ENCODE measurements at places on chromosomes 6 and 20.

GRCh38 chr20:40697541-40697940 is 8.5 kb upstream of the MAFB start:
- no peak for DNase-seq

- no peak for DNase-seq
Measured at GRCh38 chr20:2657241-2657640, 4.8 kb downstream of the NOP56 start.

- DNase-seq = no peak
Measured at GRCh38 chr6:160507420-160507819, 156.7 kb downstream of the LPA start.

DNA sequence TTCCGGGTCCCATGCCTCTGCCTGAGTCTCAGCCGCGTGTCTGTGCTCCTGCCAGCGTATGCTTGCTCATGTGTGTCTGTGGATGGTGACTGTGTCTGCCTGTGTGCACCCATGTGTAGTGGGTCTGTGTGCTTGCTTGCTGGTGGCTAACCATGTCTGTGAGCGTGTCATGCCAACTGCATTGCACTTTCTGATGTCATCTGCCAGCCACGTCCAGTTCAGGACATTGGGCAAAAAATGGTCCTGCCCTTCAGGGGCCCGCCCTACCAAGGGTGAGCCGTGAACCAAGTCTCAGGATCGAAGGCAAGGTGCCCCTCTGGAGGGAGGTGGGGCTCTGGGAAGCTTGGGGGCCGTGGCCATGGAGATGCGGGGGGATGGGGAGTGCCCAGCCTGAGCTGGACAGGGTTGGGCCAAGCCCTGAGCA is 9.4 kb upstream of the ZBTB46 start:
- no peak for DNase-seq

DNA sequence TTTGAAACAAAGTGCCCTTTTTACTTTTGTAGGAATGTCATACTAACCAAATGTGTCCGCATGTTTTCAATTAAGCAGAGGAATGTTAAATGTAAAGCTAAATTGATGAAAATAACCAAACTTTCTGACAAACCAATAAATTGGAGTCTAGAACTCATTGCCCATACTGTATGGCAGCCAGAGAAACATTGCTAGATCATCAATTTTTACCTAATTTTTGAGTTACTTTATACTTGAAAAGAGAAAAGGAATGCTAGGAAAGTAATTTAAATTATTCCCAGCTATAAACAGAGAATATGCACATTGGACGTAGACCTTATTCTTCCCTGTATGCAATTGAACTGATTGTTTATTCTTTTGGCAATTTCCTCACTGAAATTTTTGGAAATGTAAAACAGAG is 44.4 kb downstream of the RPS12 start:
- DNase-seq = no peak

DNA sequence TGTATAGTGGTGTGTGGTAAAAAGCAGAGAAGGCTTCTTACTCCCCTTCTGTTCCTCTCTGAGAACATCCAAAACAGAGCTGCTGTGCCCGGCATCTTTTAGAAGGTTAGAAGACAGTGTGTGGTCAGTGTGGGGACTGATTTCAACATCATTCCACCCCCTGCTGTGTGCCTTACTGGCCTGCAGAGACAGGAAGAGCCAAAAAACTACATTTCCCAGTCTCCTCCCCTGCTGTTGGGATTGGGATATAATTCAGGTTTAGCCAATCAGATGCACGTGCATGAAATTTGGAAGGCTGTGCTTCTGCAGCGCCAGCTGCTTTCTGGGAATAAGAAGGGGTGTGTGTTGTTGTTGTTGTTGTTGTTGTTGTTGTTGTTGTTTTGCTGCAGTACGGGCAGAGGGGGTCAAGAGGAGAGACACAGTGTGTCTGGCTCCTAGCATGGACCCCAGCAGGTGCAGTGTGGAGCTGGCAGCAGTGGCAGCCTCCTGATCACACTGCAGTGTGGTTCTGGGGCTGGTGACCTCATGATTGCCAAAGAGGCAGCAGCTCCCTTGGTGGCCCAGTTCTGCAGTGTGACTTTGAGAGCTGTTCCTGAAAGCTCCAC is 74.7 kb downstream of the MRPL14 start:
- no peak for DNase-seq

DNA sequence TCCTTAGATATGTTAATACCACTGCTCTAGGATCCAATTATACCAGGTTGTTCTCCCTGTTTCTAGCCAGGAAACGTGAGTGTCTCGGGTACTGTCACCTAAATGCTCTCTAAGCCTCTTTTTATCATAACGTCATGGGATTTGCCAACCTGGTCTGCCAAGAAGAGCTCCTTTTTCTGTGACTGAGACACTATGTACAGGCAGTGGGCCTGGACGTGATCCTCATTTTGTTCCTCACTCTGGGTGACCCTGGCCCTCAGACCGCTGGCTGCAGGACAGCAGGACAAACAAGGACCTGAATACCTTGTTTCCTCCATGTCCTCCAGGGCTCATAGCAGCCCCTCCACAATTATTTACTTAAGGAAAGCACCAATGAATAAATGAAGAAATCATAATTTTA is 69.1 kb downstream of the CD164 start:
- DNase-seq = no peak

GRCh38 chr6:31560697-31561058 is 11.4 kb upstream of the LTA start:
- no peak for DNase-seq

DNA sequence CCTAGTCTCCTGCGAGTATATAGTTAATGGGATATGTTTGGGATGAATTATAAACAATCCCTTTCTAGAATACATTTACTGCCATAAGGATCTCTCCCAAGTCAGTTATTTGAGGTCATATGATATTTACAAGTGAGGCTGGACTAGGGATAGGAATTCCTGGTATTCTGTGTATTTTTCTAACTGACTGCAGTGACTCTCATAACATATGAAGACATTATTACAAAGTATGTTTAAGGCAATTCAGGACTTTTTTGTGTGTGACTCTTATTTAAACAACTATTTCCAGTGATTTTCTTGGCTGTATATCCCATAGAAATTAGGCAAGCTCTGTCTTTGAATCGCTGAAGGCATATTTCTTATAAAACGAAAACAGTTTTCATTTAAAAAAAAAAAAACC is 18.4 kb upstream of the TNFAIP3 start:
- DNase-seq = no peak

GRCh38 chr6:170485159-170485558 is 67.9 kb downstream of the PSMB1 start:
- no peak for DNase-seq

- no peak for DNase-seq
Measured at GRCh38 chr6:22807818-22808217, 238.5 kb downstream of the HDGFL1 start.

GRCh38 chr20:20000211-20000968 is 16.8 kb upstream of the NAA20 start:
- DNase-seq = no peak

- no peak for DNase-seq
Measured at GRCh38 chr6:119871520-119871919, 522.0 kb upstream of the MAN1A1 start.

GRCh38 chr6:142676027-142676443 is 268.9 kb downstream of the HIVEP2 start:
- DNase-seq = no peak

GRCh38 chr20:40869218-40870147 is 159.1 kb upstream of the TOP1 start:
- DNase-seq = no peak

- DNase-seq = no peak
Measured at GRCh38 chr6:20335872-20336271, 65.8 kb upstream of the E2F3 start.

DNA sequence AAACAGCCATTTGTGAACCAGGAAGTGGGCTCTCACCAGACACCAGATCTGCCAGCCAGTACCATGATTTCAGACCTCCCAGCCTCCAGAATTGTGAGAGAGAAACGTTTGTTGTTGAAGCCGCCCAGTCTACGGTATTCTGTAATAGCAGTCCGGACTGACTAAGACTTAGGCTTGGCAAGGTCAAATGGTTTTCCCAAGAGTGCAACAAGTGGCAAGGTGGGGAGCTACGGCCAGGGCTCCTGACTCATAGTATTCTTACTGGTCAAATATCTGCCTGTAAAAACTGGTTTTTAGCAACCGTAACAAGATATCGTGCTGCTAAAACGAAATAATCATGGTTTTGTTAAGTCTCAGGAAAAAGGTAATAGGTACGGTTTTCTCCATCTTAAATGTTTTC is 37.8 kb downstream of the MCUR1 start:
- no peak for DNase-seq

GRCh38 chr6:144652292-144652891 is 367.3 kb downstream of the UTRN start:
- no peak for DNase-seq

DNA sequence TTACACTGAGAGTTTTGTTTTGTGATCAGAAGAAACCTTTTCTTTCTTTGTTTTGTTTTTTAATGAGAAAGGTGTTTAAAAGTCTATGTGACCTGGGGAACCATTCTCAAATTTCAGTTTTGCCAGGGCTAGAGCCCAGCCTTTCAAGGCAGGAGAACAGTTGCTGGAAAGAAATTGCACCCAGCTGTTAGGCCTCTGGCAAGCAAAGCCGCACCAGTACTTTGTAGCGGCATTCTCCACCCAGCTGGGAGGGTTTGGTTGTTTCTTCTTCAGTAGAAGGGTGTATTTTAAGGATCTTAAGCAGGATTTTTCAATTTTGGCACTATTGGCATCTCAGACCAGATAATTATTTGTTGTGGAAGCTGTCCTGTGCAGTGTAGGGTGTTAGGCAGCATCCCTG is 16.6 kb upstream of the MAPK13 start:
- DNase-seq = no peak

GRCh38 chr6:155483858-155484257 is 28.2 kb upstream of the NOX3 start:
- no peak for DNase-seq

DNA sequence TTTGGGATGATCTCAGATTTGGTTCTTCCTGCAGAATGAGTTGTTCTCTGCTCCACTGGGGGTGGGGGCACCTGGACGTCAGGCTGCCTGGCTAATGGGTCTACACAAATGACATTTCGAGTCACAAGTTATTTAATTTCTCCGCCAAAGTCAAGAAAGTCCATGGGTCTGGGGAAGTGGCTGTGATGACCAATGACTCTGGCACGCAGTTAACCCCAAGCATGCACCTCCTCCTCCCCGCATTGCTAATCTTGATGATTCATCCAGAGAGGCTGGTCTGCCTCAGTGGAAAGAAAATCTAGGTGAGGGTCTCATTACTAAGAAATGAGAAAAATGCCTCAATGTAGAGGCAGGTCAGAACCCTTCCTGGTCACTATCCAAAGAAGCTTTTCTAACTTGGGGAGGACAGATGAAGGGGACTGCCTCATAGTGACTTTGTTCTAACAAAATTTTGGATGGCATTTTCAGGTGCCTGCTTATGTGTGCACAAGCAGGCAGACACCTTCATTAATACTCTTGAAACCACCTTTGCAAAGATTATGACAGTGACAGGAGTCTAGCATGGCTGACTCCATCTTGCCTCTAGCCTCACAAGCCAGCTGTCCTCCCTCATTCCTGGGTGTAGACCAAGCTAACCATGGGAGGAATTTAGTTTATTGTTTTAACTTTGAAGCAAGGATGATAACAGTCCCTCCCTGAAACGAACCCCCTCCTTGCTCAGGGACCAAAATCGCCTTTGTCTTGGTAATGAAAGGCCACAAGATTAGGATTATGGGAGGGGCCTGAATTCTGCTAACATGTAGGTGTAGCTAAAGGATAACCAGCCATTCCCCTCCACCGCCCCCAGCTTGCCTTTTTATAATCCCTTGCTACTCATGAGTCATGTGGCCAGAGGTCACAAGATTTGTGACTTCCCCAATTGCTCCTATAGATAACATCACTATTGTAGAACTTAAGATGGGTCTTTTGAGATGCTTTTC is 98.6 kb upstream of the MRPS10 start:
- DNase-seq = peak; percentile 40

GRCh38 chr6:159315562-159315961 is 146.4 kb downstream of the FNDC1 start:
- no peak for DNase-seq

DNA sequence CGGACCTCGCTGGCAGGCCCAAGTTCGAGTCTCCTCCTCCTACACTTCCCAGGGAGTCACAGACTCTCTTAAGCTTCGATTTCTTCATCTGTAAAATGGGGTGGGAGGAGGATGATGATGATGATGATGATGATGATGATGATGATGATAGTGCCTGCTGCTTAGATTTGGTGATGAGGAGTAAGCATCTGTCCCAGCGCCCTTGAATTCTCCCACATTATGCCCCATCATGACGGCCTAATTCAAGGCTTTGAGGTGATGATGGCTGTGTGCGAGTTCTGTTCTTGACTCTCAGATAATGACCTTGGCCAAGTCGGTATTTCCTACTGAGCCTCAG is 487 bp upstream of the KIAA1755 start:
- no peak for DNase-seq

GRCh38 chr20:50366270-50367103 is 143.7 kb upstream of the PTPN1 start:
- DNase-seq = peak; percentile 18

DNA sequence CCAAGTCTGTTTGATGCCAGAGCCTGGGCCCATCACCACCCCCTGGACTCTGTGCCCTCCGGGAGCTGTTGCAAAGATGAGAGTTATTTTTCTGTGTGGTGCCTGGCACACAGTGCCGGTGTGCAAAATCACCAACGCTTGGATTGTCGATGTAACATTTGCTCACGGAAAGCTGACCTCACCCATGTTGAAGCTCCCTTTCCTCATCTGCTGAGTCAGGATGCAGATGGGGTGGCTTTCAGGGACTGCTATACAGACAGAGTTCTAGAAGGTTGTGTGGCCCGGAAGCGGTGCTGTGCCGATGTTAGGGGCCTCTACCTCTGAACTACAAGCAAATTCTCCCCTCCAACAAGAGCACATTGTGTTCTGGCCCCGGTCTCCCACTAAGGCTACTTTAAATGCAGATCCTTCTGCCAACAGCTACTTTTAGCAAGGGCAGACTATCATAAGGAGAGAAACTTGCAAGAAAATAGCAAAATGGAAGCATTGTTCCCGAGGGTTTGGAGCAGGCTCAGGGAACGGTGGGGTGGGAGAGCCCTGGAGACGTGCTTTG is 34.0 kb downstream of the EYA2 start:
- no peak for DNase-seq

GRCh38 chr6:150622476-150622875 is 22.8 kb downstream of the PLEKHG1 start:
- DNase-seq = no peak

GRCh38 chr20:53739799-53740785 is 146.5 kb upstream of the ZNF217 start:
- DNase-seq = no peak

GRCh38 chr20:11951696-11952095 is 34.0 kb downstream of the BTBD3 start:
- no peak for DNase-seq

DNA sequence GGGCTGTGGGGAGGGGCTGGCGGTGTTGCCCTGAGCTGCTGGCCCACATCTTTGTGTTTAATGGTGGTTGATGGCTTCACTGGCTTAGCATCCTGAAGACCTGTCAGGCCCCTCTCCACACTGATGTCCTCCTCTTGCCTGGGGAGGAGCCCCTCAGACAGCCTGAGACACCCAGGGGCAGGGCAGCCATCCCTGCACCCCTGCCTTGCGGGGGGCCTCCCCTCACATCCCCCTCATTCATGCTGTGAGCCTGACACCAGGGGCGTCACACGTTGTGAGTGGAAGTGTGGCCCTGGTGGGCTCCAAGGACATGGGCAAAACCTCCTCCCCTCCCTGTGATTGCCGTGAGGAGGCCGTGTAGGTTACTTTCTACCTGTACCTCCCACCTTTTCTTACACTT is 152.7 kb downstream of the DTNBP1 start:
- no peak for DNase-seq

Measured in smooth muscle cell of the brain vasculature (primary cell).